Psoas muscle (tissue), 8 donors: ENCODE measurements at places on chromosomes 13 and 19.
A peak's percentile ranks its signal among the peaks of the same experiment; 100 is the strongest.

GRCh38 chr13:60213236-60213744, 49.6 kb upstream of the DIAPH3 start:
- DNase-seq: no peak

- DNase-seq: no peak
These were observed 1.4 kb downstream of the ABCA7 start for GRCh38 chr19:1041272-1041834.

DNA sequence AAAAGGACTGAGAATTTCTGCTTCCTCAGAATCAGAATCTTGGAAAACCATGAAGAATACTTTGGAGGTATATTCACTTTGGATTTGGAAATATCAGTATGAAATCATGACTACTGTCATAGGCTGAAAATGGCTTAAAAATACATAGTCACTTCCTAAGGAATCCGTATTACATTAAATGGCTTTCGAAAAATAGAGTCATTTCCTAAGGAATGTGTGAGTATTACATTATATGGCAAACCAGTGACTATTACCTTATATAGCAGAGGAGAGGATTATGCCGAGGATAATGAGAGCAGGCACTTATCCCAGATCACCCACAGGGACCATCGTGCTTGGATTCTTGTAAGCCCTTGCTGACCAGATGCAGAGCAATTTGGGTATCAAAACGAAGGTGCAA, 1471.8 kb downstream of the EFNB2 start:
- no peak for DNase-seq

DNA sequence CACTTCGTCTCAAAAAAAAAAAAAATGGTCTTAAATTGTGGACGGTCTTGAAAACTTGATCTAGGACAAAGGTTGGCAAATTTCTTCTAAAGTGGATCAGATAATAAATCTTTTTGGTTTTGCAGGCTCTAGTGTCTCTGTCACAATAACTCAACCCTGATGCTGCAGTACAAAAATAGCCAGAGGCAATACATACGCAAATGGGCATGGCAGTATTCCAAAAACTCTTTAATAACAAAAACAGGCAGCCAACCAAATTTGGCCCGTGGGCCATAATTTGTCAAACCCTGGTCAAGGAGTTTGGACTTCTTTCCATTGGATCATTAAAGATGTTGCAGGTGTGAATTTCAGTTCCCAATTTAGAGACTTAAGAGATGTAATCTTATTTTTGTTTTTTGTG, 93.5 kb upstream of the MRI1 start:
- DNase-seq: no peak

- no peak for DNase-seq
These were observed 839 bp upstream of the CKAP2 start for GRCh38 chr13:52454459-52454819.

- DNase-seq: peak; percentile 22
These were observed 2.5 kb downstream of the PCDH8 start for GRCh38 chr13:52845766-52846566.

DNA sequence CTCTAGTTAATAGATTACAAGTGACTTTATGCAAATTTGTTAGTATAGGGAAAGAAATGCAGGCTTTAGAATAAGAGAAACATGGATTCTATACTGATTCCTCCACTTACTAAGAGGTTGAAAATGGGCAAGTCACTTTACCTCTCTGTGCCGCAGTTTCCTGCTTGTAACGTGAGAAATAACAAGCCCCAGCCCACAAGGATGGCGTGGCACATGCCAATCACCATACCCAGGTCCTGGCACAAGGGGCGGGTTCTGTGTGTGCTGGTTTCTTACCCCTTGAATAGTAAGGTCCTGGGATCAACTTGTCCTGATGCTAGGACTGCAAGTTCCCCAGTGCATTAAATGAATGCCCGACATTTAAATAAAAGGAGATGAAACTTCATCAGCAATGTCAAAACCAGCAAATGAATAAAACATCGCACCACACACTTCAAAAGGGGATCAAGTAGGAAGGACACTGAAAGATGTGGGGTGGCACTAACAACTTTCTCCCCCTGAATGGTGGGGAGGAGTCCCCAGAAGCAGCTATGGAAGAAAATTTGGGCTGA, 7.9 kb upstream of the SIGLEC9 start:
- no peak for DNase-seq

DNA sequence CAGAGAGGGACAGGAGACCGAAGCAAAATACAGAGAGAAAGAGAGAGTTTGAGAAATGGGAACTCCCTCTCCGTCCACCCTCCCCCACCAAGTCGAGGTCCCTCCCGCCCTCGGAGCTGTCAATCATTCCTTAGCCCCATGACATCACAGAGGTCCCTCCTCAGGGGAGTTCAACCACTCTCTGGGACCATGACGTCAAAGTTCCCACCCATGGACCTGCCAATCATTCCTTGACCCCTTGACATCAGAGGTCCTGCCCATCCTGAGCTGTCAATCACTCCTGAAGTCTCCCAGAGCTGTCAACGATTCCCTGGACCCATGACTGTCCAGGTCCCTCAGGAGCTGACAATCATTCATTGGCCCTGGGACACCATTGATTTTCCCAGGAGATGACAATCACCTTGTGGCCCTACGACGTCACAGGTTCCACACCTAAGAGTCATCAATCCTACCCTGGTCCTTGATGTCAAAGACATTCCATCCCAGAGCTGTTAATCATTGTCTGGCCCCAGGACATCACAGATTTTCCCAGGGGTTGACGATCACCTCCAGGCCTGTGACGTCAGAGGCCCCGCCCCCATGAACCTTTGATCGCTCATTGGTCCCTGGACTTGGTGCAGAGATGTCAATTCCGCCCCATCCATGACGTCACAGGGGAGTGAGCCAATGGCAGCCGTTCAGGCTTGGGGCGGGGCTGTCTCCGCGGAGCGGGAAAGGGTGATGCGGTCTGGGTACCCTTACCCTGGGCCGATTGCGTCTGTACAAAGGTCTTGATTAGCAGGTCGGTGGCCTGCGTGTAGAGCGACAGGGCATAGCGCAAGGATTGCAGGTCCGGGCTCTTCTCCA, 61.7 kb downstream of the COLGALT1 start:
- DNase-seq: no peak
